Activated CD4-positive, alpha-beta T cell treated with anti-CD3 and anti-CD28 coated beads for 48 hours (primary cell): ENCODE measurements at places on chromosomes 12 and 14.
A peak's percentile ranks its signal among the peaks of the same experiment; 100 is the strongest.

DNA sequence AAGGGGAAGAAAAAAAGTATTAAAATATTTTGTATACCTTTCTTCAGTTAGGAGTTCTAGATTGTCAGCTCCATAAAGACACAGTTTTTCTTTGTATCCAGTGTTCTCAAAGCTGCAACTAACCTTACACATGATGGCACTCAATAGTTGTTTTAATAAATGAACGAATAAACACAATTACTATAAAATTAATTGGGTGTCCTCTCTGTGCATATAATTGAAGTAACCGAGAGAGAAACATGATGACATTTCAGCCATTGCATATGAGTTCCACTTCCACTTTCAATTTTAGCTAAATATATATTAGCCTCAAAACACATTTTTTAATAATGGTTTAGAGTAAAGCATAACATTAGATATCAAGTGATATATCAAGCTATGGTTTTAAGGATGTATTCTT is 671.2 kb downstream of the LRFN5 start:
- no peak for DNase-seq

- DNase-seq, result no peak
Observed at GRCh38 chr14:56129933-56130332, 11.7 kb downstream of the PELI2 start.

DNA sequence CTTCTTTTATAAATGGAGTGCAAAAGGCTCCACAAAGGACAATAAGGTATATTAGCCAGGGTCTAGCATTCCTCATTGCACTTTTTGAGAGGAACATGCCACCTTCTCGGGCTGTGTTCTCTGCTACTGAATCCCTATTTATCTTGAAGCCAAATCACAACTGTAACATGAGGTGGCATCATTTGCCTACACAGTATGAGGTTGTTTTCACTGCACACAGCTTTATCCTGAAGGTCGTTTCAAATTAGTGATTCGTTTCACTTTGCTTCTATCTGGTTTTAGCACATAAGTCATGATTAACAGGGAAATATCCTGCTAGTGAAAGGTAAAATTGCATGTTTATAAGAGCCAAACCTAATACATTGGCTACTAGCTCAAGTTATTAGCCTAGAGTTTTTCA is 153.8 kb downstream of the SLC35F4 start:
- DNase-seq, result no peak

DNA sequence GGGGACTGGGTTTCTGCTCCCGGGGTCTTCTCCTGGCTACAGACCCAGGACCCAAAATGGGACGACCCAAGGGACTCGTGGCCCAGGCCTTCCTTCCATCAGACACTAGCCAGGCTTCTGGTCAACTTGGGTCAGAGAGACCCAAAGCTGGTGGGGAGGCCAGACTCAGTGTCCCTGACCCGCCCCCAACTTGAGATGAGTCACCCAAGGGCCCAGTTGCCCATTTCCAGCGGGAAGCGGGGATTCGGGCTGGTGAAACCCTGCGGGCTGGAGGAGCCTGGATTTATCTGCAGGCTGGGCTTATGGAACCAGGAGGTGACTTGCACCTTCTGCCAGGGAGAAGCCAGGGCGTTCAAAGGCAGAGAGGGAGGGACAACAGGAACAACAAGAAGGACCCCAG is 81.5 kb downstream of the RFLNA start:
- DNase-seq, result no peak

DNA sequence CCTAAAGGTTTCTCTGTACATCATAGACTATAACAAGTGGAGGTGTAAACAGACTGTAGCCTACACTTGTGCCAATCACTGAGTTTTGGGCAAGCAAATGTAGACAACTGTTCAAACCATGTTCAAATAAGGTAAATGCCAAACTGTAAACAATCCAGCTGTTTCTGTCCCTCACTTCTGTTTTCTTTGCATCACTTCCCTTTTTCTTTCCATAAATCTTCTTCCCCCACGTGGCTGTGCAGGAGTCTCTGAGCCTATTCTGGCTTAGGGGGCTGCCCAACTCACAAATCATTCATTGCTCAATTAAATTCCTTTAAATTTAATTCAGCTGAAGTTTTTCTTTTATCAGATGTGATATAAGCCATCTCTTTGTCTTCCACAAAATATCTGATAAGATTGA is 65.1 kb upstream of the CPM start:
- DNase-seq, result no peak

GRCh38 chr12:67759829-67760228 is 111.3 kb downstream of the DYRK2 start:
- peak; percentile 53 for DNase-seq

GRCh38 chr12:132248453-132249167 is 80.8 kb downstream of the GALNT9 start:
- no peak for DNase-seq

DNA sequence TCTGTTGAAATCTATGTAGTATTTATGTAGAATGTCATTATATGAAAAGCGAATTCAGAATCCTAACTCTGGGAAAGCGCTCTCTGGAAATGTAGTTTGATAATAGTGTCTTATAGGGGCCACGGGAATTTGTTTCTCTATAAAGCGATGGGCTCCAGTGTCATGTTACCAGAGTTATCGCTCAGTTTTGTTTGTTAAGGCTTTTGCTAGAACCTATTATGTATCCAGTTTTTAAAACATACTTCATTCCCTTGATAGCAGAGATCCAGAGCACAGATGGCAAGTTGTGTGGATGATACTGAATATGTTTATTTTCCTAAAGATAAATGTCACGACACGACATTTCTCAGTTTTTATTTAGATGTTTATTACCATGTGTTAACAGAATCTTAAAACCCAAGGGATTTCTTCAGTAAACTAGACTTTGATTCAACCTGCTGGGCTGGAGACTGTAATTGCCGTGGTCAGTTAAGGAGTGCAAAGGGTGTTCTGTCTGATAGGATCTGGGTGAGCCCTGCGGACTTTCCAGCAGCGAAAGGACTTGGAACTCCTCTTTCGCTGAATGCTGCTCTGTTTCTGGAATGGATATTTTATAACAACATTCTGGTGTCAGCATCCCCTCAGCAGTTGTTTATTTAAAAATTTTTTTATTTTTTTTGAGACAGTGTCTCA is 1.7 kb upstream of the DNAH10 start:
- DNase-seq, result no peak

DNA sequence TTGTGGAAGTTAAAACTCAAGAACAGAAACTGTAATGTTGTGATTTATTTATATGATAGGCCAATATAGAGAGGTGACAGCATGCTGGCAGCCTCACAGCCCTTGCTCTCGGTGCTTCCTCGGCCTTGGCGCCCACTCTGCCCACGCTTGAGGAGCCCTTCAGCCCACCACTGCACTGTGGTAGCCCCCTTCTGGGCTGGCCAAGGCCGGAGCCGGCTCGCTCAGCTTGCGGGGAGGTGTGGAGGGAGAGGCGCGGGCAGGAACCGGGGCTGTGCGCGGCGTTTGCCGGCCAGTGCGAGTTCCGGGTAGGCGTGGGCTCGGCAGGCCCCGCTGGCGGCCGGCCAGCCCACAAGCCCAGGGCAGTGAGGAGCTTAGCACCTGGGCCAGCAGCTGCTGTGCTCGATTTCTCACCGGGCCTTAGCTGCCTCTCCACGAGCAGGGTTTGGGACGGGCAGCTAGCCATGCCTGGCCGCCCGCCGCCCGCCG is 65.8 kb upstream of the SLC8A3 start:
- DNase-seq, result peak; percentile 13

- DNase-seq, result no peak
Observed at GRCh38 chr12:46152456-46152855, 116.4 kb downstream of the SLC38A1 start.

DNA sequence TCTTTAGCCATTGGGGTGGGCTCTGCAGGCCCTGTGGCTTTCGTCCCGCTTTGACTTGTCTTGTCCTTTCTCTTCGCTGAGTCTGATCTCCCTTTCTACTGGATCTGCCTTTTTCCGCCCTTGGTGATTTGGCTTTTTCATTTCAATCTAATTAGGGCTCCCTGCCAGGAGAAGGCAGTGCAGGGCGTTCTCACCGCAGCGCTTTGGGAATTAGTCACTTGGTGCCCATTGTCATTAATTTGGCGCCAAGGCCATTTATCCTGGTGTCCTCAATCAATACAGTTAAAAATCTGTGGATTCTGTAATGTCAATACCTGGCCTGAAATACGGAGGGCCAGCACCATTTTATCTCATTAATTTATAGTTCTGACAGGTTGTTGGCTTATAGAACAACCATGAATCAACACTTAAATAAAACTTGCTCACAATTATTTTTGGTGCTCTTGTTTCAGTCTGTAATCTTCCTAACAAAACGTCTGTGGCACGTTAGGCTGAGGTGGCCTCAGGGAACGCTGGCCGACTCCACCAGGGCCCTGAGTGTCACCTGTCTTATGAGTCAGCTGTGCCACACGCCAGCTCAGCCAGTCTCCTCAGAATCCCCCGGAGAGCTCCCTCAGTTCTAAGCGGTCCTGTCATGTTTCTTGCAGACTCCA is 115.7 kb downstream of the BEGAIN start:
- no peak for DNase-seq

DNA sequence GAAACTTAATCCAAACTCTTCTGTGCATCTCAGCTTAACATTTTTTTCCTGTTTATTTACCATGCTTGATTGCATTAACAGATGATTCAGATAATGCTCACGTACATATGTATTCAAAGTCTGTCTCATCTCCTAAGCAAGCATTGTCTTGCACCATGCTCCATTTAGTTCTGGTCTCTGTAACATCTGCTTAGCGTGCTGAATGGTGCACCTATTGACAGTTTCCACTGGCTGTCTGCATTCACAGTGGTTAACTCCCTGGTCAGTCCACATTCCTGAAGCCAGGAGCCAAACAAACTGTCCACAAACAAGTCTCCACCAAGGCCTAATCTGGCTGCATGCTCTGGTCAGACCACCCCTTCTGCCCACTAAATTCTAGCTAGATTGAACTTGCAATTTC is 83.9 kb downstream of the KNTC1 start:
- DNase-seq, result no peak

- no peak for DNase-seq
Observed at GRCh38 chr12:72753571-72753970, 481.4 kb downstream of the TRHDE start.

DNA sequence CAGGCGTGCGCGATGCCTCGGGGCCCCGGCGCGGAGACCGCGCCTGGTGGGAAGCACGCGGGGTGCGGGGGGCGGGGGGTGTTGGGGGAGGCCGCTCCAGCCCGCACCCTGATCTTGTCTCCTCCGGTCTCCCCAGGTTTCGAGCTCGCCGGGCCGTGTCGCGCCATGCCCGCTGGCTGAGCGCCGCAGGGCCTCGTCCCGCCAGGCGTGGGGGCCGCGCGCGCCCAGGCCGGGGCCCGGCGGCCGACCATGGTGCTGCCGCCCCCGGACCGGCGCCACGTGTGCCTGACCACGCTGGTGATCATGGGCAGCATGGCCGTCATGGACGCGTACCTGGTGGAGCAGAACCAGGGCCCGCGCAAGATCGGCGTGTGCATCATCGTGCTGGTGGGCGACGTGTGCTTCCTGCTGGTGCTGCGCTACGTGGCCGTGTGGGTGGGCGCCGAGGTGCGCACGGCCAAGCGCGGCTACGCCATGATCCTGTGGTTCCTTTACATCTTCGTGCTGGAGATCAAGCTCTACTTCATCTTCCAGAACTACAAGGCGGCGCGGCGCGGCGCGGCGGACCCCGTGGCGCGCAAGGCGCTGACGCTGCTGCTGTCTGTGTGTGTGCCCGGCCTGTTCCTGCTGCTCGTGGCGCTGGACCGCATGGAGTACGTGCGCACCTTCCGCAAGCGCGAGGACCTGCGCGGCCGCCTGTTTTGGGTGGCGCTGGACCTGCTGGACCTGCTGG is 2.4 kb downstream of the TMEM121 start:
- peak; percentile 76 for DNase-seq

DNA sequence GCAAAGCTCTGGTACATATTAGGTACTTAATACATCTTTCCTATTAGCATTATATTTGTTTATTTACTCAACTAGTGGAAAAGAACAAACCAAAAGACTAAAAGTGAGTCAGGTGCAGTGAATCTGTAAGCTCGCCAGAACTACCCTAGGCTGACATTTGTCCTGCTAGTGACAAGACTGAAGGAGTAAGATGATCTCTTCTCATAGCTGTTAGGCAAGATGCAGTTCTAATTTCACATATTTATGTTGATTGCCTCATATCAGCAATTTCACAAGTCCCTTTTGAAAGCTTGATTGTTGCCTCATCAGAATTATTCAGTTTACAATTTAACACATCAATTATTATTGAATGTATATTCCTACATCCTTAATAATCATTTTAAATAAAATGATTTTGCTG is 293.0 kb upstream of the NAV3 start:
- no peak for DNase-seq

DNA sequence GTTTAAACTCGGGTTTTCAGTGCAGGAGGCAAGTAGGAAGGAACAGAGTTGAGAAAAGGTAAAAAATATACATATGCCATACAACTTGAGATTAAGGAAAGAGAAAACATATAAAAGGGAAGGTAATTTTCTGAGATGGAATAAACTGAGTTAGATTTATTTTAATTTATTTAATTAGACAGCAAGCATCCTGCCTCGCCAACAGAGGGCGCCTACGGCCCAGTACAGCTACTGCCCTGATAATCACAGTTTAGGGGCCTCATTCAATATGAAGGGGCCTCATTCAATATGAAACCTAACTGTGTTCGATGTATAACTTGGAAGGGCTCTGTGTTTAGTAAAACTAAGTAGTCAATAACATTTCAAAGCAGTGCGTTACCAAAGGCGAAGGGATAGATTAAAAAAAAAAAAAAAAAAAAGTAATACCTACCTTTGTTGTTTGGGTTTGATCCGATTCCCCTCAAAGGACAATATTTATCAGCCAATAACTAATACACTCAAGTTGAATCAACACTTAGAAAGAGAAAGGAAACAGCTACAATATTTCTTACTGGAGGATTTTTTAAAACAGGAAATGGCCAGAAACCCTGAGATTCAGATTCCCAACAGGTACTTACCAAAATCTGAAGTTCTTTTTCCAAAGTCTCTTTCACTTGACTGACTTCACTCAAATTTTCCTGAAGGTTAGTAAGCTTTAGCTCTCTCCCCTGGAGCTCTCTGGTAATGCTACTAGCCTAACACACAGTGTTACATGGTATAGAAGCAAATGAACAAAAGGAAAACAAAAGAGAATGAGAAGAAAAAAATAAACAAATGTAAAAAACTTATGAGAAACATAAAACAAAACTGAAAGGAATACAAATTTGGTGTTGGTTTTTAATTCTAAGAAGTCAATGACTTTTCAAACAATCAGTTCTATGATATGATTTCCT is 70.0 kb upstream of the VPS33A start:
- peak; percentile 64 for DNase-seq

DNA sequence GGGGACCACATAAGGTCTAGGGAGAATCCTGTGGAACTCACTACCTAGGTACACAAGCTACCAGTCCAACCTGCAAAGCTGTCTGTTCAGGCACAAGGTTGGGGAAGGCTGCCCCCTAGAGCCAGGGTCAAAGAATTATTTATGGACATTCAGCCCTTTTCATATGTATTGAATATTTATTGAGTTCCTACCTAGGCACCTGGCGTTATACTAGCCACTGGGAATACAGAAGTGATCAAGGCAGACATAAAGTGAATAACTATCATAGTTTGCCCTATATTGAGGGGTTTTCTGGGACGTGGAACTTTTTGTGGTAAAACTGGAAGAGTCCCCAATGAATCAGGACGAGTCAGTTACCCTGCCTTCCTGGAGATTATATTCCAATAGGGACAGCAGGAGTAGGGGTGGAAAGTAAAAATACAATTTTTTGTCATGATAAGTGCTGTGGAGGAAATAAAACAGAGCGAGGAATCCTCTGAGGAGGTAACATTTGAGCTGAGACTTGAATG is 5.8 kb upstream of the SLC48A1 start:
- DNase-seq, result peak; percentile 80

- no peak for DNase-seq
Observed at GRCh38 chr12:65500091-65500900, 221.8 kb downstream of the MSRB3 start.
